ENCODE measurements at places on chromosomes 7 and 10.

- DNase-seq, result no peak
Observed at GRCh38 chr7:90560730-90561129, 35.4 kb upstream of the CDK14 start.

DNA sequence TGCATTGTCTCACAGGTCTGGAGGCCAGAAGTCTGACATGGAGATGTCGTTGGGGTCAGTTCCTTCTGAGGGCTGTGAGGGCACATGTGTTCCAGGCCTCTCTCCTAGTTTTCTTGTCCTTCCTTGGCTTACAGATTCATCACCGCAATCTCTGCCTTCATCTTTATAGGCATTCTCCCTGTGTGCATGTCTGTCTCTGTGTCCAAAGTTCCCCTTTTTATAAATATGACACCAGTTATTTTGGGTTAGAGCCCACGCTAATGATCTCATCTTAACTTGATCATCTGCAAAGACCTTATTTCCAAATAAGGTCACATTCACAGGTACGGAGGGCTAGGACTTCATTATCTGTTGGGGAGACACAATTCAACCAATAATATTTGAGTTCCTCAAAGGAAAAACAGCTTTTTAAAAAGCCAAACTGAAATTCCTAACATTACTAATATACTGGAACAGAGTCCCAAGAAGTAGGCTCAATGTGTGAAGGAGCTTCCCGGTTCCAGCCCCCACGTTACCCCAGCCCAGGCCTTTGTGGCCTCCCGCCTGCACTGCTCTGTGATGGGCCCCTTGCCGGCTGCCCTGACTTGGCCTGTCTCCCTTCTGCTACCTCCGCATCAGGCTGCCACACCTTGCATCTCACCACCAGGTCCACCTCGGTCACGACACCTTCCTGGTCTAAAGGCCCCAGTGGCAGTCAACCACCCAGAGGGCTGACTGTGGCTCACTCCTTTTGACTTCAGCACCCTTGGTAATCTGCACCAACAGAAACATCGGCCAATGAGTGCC is 142.7 kb downstream of the KCNMA1 start:
- DNase-seq, result no peak

DNA sequence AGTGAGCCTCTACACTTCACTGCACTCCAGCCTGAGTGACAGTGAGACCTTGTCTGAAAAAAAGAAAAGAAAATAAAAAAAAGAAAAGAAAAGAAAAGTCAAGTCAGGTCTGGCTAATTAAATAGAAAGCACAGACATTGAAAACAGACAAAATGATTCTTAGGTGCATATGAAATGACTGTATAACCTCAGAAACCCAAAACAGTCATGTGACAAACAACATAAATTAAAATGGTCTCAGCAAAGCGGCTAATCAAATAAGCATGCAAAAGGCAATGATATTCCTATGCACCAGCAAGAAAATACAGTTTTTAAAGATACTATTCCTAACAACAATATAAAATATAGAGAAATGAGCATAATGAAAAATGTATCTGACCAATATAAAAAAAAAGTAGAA is 38.3 kb downstream of the LRRC20 start:
- DNase-seq, result no peak

DNA sequence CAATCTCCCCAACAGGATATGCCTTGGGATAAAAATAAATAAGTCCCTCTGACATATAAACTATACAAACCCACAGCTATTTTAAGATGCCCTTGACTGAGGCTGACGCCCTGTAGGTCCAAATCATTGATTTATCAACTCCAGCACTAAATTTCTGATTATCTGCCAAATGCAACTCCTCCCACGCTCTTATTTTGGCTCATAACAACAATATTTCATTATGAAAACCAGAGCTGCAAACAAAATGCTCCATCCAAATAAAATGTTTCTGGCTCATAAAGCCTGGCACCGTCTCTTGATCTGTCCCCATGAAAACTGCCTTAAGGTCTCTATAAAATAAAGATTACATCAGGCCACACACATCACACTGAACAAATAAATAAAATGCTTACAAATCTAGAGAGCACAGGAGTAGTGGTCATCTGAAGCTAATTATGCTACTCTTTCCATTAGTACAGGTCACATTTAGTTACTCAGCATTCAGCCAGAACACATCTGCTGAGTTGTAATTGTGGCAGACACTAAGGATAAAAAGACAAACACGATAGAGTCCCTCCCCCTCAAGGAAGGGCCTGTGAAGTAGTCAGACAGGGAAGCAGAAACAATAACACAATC is 28.8 kb downstream of the CACUL1 start:
- DNase-seq, result no peak

GRCh38 chr7:358352-358751 is 68.4 kb downstream of the FOXL3 start:
- no peak for DNase-seq

- peak; percentile 84 for DNase-seq
Observed at GRCh38 chr10:91598211-91598977, 34.5 kb downstream of the PPP1R3C start.

GRCh38 chr10:62589689-62590088 is 214.8 kb upstream of the ADO start:
- no peak for DNase-seq

DNA sequence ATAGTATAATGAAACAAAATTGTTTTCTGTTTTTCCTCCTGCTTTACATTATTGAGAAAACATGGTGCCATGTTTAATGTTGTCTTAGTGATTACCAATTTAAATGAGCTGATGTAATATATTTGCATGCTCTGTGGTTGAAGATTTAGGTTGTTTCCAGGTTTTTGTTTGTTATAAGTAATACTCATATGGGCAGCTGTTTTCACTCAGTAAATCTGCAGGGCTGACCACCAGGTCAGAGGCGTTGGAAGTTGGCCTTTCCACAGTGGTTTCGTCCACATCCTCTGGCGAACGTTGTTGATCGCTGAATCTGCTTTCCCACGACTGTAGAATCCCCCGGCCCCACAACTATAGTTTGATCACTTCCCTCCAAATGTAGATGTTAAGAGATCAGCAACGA is 21.6 kb upstream of the PURB start:
- no peak for DNase-seq

GRCh38 chr7:99679400-99680191 is at the start of gene CYP3A5:
CYP3A5 (minus strand) TSS chr7:99679996; CDS start chr7:99679896, 100 bp downstream.
- peak; percentile 43 for DNase-seq

DNA sequence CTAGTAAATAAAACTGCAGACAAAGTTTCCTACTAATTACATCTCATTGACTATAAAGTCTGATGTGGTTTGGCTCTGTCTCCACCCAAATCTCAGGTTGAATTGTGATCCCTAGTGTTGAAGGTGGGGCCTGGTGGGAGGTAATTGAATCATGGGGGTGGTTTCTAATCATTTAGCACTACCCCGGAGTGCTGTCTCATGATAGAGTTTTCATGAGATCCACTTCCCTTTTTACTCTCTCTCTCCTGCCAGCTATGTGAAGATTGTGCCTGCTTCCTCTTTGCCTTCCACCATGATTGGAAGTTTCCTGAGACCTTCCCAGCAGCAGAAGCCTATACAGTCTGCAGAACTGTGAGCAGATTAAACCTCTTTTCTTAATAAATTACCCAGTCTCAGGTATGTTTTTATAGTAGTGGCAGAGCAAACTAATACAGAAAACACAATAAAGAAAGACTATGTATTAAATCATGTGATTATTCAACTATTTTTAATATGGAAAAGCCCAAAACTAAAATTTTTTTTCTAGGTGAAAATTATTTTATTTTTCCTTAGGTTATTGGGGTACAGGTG is 232.1 kb downstream of the FZD1 start:
- DNase-seq, result no peak

DNA sequence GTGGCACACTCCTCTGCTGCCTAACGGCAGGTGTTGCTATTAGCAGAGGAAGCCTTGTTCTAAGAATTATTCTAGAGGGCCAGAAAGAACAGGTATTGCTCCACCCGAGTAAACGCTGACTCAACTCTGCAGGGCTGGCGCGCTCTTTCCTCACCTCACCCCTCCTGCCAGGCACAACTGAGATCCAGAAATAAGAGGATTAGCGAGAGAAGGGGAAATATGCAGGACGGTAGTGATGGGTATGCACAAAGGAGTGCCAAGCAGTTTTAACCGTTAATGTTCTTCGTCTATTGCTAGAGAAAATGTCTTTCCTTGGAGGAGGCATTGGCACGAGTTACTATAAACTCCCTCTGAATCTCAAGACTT is 369 bp upstream of the SCIN start:
- no peak for DNase-seq

DNA sequence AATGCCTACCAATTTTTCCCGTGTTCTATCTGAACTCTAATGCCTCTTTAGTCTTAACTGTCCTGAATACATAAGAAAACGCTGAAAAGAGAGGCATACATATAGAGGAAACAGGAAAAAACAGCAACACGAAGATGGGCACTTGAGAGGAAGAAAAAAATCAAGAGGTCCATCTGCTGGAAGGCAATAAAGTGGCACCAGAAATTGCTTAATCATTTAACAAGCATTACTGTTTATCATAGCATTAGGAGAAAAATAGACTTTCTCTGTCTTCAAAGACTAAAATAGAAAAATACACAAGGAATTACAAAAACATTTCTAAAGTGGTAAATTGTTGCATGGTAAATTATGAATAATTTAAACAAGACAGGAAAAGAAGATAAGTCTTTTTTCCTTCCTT is 35.0 kb downstream of the NSUN6 start:
- no peak for DNase-seq

DNA sequence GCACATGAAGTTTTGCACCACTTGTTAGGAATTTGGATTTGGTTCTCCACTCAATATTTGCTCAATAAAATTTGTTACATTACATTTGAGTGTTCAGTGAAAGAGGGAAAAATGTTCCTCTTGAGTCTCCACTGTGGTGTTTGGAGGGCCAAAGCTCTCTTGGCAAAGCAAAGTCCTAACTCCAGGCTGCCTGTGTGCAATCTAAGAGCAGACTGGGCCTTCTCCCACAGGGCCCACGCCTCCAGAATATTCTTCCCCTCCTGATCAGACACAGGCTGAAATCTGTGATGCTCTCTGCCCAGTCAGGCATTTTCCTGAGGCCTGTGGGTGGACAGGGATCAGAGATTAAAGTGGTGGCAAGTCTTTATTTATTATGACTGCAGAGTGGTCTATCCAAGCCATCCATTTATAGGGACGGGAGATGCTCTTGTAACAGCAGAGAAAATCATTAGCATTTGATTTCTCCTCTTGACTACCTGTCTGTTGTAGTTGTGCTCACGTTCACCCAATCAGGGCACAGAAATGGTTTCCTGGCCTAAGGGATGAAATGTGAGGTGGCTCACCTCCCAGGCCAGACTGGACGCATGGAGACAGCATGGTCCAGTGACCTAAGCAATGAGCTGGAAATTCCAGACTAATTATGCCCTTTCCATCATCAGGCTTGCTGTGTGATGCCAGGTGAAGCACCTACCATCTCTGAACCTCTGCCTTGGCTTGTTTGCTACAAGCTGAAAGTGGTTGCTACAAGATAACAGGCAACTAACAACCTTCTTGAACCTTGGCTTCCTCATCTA is 147.1 kb upstream of the NRBF2 start:
- no peak for DNase-seq

DNA sequence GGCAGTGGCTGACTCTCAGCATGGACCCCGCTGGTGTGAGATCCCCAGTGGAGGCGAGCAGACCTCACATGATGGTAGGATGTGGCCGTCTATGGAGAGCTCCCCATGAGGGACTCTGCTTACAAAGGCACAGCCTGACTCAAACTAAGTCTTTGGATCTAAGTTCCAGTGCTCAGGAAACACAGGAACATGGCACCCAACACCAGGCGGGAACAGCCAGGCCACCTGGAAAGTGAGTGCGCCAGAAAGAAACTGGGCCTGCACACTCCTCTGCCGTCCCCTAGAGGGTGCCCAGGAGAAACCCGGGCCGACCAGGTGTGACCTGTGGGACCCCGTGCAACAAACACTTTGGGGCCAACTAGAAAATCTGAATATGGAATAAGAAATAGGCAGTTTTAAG is 10.0 kb downstream of the PITRM1 start:
- no peak for DNase-seq

- DNase-seq, result no peak
Observed at GRCh38 chr10:716821-717220, 27.4 kb upstream of the DIP2C start.

- no peak for DNase-seq
Observed at GRCh38 chr7:34900891-34901513, 136.3 kb downstream of the DPY19L1 start.

DNA sequence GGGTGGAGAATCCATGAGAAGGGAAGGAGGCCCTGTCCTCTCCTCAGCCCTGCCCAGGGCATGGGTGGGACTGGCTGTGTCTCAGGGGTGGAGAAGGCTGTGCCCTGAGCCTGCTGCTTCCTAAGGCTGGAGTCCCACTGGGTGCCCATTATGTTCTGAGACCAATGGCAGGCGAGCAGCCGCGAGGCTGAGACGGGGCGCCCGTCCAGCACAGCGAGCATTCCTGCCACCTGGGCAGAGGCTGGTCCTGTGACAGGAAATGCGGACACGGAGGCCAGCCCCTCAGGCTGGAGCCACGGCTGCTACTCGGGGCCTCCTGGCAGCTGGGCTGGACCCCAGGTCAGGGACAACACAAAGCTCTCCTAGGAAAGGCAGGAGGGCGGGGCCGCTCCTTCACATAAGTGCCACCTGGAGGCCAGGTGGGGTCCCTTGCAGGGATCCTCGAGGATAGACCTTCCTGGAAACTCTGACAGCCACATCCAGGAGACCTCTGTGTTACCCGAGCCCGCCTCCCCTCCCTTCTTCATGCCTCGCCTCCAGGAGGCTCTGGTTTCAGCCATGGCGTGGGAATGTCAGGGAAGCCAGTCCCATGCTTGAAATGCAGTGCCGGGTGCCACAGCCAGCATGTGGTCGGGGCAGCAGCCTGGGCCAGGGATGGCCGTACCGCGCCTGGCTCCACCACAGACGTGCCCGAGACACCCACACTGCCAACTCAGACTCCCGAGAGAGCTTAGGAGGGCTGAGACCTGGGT is 173.9 kb downstream of the USP6NL start:
- DNase-seq, result no peak

All from A549 (cell line).